ENCODE measurements at places on chromosomes 11 and 22.

GRCh38 chr22:43118953-43119458 is 8.5 kb downstream of the BIK start:
- no peak for DNase-seq

GRCh38 chr11:79179087-79179486 is 261.7 kb downstream of the TENM4 start:
- no peak for DNase-seq

DNA sequence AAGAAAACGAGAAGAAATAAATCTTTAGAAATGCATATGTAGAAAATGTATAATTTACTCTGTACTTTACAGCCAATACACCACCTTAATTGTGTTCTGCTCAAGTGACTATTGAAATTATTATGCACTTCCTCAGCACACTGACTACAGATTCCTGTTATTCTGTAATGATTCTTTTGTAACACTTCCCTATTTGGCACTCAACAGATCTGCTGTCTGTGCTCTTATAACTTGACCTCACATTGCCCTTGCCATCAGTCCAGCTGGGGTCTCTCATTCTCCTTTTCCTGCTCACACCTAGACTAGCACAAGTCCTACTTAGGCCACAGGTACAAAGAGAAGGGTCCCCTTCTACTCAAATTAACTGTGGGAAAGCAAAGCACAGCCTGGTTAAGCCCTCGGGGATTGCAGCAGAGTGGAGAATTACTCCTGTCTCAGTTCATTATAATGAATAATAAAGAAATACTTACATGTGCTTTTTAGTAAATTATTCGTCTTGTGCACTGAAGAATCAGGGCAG is 860.4 kb downstream of the OPCML start:
- DNase-seq: no peak

- DNase-seq: no peak
These were observed 48.4 kb upstream of the HORMAD2 start for GRCh38 chr22:30031764-30032455.

- DNase-seq: peak; percentile 64
These were observed 595 bp downstream of the SYVN1 start for GRCh38 chr11:65133724-65134123.

- no peak for DNase-seq
These were observed 24.4 kb downstream of the TSG101 start for GRCh38 chr11:18502352-18502751.

- DNase-seq: no peak
These were observed 94.5 kb downstream of the CADM1 start for GRCh38 chr11:115409691-115410220.

GRCh38 chr11:61049063-61049377 is 53.3 kb upstream of the CD5 start:
- DNase-seq: no peak

- DNase-seq: no peak
These were observed 710 bp upstream of the THY1 start for GRCh38 chr11:119423509-119424254.

DNA sequence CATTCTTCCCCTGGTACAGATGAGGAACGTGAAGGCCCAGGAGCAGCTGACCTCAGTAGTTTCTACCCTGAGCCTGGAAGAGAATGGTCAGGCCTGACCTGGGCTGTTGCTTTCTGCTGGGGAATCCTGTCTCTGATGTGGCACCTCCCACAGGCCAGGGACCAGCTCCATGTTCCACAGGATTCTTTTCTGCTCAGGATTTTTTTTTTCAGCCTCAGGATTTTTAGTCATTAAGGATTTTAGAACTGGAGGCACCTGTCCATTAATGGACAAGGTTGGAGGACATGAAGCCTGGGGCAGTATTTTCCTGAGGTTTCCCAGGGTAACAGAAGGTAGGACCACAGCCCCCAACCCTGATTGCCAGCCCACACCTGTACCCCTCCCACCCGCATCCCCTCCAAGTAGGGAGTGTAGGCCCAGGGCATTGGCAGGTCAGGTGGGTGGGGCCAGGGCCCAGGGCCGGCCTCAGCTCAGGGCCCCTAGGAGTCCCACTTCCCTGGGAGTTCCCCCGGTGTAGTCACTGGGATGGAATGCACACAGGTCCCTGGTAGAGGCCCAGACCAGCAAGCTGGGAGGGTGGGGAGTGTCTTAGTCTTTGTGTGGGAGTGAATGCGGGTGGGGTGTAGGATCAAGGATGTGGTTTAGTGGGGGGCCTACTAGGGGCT is 16.1 kb downstream of the BIK start:
- no peak for DNase-seq

- DNase-seq: no peak
These were observed 40.9 kb upstream of the GLYAT start for GRCh38 chr11:58772329-58773285.

- DNase-seq: no peak
These were observed 216.3 kb upstream of the TBCEL start for GRCh38 chr11:120807414-120808150.

DNA sequence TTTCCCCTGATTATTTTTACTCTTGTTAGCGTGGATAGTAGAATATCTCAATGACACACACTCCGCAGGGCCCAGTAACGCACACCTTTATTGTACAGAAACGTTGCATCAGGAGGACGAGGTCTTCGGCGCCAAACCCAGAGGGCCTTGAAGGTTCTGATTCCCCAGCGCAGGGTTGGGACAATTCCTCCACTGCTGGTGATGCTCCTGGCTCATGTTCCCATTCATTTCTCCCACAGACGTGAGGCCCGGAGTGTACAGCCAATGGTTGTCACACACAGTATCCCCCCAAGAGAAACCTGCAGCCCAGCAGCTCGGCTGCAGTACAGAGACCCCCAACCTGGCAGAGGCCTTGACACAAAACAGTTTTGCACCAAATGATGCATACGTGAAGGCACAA is 6.1 kb upstream of the ANO1 start:
- DNase-seq: no peak

DNA sequence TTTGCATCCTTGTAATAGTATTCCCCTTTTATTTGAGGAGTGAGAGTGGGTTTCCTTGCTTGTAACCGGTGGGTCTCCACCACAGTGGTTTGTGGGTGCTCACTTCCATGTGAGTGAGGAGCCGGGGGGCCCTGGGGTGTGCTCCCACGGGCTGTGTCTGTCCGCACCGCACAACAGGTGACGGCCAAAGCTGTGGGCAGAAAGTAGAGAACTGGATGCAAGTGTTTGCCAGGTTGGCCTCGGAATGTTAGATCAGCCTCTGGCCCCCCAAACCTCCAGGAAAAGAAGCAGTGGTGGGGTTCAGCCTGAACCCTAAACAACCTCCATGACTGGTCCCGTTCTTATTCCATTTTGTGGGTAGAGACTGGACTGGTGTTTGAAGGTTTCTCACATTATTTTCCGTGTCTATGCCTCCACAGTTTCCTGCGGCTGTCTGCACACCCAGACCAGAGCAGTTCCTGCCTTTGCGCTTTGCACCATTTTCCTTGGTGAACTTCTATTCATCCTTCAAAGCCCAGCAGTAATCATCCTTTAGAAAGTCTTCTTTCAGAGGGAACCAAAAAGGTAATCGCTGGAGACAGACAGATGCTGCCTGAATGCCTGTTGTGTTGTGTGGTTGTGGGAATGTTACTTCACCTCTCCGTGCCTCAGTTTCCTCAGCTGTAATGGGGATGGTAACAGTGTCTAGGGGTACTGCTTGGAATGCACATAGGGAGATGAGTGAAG is 77.2 kb downstream of the MYEOV start:
- no peak for DNase-seq

GRCh38 chr22:42222140-42222539 is 48.3 kb downstream of the TCF20 start:
- DNase-seq: no peak

GRCh38 chr11:100031973-100032372 is 655.1 kb upstream of the ARHGAP42 start:
- DNase-seq: no peak

- no peak for DNase-seq
These were observed 113.5 kb downstream of the NTM start for GRCh38 chr11:131483877-131484276.

- no peak for DNase-seq
These were observed 58.3 kb upstream of the VSTM5 start for GRCh38 chr11:93908689-93909088.

DNA sequence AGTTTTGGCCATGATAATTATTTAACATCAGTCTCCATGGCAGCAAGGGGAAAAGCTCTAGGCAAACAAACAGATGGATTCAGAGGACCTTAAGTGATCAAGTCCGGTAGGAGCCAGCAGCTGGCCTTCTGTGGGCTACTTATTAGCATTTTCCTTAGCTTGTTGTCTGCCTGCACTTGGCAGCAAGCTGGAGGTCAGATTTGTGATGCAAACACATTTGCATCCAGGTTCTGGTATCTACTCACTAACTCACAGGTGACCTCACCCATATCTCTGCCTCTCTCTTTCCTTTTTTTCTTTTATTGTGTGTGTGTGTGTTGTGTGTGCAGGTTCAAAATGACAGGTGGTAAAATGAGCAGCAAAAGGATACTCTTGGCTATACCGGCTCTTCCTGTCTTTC is 32.3 kb downstream of the ARHGAP42 start:
- no peak for DNase-seq

DNA sequence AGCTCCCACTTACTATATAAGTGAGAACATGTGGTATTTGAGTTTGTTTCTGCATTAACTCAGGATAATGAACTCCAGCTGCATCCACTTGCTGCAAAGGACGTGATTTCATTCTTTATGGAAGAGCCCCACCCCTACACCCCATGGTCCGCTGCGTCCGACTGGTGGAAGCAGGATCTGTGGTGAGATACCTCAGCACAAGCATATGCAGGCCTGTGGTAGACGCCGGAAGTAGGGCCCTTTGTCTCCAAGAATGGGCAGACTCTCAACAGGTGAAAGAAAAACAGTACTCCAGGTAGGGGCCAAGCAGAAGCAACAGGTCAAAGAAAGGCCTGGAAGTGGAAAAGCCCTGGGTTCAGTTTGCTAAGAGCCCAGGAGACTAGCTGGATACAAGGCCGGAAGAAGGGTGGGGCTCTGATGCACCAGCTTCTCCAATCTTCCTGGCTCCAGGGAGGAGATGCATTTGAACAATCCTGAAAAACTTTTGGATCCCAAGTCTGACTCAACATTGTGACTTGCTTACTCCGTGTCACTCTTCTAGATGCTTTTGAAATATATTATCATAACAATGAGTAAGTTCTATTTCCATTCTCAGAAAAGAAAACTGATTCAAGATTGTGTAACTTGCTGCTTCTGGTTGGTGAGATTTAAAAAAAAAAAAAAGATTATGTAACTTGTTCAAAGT is 30.4 kb downstream of the NEAT1 start:
- DNase-seq: no peak

GRCh38 chr11:79018371-79018849 is 422.4 kb downstream of the TENM4 start:
- DNase-seq: no peak

DNA sequence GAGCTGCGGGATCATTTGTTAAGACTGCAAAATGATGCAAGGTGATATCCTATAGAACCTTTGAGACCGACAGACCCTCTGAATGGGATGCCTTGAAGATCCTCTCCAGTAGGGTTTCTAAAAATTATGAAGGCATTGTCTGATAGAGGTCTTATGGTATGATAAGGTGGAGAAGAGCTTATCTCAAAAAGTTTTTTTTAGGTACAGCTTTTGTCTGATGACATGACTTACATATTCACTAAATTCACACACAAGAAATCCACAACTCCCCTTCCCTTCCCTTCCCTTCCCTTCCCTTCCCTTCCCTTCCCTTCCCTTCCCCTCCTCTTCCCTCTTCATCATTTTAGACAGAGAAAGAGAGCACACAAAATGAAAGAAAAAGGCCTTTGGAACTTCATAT is 118.4 kb upstream of the CTSC start:
- no peak for DNase-seq

GRCh38 chr11:34585735-34586487 is 35.0 kb upstream of the EHF start:
- DNase-seq: no peak

DNA sequence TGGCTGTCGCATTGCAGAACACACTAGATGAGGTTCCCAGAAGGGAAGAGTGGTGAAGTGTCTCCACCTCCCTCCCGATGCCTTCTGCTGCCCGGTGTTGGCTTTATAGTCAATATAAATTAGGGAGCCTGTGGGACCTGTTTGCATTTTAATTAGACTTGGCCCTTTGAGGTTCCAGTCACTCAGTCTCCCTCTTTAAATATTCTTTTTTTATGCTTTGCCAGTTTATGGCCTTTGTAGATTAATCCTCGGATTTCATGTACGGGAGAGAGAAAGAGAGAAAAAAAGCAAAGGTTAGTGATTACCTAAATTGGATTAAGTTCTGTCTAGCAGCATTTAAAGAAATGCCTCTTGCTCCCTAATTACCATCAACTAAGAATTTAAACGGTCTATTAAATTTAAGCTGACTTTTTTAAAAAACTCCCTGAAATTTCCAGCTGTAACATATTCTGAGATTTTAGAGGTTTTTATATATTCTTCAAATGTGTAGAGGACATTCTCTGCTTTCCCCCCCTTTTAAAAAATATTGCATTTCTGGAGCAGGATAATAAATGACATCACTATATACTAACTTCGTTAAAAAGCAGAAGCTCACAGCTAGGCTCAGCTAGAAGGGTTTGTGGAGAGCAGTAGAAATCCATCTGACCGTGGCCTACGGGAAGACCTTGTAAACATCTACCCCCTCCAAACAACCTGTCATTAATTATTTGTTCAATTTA is 84.4 kb downstream of the PRR5L start:
- no peak for DNase-seq

DNA sequence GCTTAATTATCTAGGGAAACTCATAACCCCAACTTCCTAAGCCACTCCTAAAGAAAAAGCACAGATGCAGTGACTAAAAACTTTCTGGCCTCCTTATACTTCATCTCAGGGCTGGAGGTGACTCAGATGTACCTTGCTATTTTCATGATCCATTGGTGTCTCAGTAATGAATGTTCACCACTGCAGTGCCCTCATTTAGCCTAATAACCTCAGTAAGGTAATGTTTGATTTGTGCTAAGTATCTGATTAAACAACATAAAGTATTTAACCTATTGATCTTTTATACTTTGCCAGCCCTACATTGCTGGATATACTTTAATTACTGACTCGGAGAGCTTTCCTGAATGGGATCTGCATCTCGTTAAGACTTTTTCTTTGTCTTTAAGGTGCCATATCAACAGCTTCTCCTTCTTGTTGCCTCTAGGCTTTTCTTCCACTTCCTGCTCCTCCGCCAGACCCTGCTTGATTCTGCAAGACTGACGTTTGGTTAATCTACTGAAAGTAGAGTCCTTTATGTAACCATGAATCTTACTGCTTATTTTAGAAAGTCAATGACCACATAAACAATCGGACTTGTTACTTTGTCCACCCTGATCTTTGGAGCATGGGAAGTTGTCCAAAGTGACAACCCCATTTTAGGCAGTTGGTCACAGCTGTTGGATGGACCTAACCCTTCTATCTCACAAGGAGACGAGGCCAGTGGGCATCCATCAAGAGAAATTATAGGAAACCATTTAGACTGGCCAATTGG is 303.0 kb downstream of the ST3GAL4 start:
- no peak for DNase-seq

Measured in left ventricle myocardium superior (tissue), 1 donor.